ENCODE measurements at places on chromosomes 2 and 18.

GRCh38 chr2:110819711-110820110 lies 87.3 kb downstream of the ACOXL start:
- no peak for DNase-seq

GRCh38 chr18:58785171-58785805 lies 79.4 kb upstream of the ZNF532 start:
- DNase-seq, result no peak

DNA sequence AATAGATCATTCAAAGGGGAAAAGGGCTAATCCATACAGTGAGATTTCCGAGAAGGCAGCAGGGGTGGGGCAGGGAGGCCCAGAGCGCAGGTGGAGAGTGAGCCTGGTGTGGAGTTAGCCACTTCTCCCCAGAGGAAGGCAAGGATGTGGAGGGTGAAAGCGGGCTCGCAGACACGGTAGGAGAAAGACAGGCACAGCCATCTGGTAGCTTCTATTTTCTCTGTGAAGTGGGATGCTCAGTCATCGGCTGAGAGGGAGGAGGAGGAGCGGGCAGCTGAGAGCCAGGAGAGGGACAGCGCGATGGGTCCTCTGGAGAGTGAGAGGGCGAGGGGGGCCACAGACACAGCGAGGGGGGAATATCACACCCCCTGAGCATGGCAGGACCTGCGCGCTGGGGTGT lies 153.3 kb upstream of the NDUFV2 start:
- no peak for DNase-seq

GRCh38 chr2:18651842-18652774 lies 62.7 kb upstream of the NT5C1B start:
- no peak for DNase-seq

DNA sequence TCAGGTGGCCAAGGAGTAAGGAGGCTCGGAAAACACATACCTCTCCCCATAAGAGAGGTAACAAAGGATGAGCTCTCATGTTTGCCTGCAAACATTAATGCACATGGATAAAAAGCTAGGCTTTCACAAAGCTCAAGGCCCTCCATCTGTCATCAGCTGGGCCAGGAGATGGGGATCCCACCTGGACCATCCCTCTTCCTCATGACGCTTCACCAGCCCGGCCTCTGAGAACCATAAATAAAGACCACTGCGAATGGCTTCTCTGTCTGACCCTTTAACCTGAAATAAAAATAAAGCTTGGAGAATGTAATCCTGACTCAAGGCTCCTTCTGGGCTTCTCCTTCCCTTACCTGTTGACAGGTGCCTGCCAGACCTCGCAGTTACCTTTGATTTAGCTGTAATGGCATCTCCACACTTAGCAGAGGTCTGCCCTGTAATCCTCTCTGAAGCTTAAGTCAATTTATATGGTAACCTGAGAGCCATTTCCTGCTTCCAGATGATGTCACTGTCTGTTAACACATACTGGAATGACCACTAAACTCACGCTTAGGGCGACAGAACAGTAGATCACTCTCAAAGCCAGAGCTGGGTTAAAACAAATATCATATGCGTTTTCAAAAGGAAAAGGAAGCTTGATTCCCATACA lies 29.3 kb upstream of the FOXI3 start:
- DNase-seq, result no peak

DNA sequence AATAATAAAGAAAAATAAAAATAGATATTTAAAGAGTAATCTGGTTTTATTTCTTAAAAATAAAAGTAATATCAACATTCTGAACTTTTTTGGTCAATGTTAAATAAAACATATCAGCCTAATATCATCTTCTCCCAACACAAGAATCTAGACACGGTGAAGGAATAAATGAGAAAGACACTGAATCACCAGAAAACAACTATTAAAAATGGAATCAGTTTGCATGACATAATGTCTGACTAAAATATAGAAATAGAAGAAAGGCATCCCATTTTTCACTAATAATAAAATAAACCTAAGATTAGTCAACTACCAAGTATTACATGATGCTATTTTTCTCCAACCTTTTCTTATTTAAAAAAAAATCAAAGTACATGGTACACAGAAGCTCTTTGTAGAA lies 30.8 kb upstream of the TNFAIP6 start:
- no peak for DNase-seq

- no peak for DNase-seq
Measured at GRCh38 chr2:150212722-150213171, 274.7 kb downstream of the RND3 start.
